NCI-H1048 (cell line): ENCODE measurements at places on chromosomes 5 and 9.

- DNase-seq: no peak
Measured at GRCh38 chr9:137670391-137671195, 51.8 kb downstream of the EHMT1 start.

DNA sequence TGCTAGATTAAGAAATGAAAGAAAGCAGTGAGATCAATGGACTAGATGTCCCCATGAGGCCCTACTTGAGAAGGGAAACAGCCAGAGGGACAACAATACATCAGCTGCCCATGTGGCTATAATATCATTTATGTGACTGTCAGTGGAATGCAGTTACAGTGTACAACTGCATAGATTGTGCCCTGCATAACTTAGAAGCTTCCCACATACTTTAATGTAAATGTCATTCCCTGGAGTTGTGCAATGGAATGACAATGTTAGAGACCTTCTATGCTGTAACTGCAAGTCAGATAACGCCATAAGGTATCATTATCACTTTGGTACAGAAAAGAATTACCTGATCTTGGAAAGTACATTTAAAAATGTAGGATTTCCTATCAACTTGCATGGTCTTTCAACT is 67.4 kb downstream of the FBN2 start:
- no peak for DNase-seq

DNA sequence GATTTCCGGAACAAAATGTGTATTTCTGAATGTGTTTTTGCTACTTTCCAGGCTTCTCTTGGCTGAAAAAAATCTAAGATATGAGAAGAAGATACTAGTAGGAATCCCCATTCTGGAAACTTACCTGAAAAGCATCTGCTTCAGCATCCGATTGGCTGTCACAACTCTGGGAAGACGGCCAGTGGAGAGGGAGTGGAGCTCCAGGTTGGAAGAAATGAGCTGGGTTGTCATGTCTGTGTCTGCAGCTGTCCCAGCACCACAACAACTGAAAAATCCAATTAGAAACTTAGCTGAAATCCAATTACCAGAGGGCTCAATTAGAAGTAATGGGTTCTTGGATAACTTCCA is 3.0 kb downstream of the PSMB7 start:
- DNase-seq: no peak

GRCh38 chr9:21324047-21324446 is 11.2 kb downstream of the KLHL9 start:
- no peak for DNase-seq

DNA sequence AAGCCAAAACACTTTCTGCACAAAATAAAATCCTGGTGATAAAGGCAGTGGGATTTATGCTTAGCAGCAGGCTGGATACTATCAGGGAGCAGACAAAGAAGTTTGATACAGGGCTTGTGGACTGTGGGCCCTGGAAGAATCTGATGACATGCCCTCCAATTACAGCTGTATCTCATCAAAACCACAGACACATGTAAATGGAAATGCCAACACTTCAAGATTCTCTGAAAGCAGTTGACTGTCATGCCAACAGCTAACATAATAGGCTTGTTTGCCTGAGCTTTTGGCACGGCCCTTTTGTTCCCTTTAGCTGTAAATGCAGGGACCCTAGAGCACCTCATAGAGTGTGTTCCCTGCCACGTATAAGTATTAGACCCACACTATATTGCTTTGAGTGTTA is 114.4 kb downstream of the STK32A start:
- no peak for DNase-seq

GRCh38 chr5:144522698-144523097 is 352.0 kb downstream of the KCTD16 start:
- DNase-seq: no peak

DNA sequence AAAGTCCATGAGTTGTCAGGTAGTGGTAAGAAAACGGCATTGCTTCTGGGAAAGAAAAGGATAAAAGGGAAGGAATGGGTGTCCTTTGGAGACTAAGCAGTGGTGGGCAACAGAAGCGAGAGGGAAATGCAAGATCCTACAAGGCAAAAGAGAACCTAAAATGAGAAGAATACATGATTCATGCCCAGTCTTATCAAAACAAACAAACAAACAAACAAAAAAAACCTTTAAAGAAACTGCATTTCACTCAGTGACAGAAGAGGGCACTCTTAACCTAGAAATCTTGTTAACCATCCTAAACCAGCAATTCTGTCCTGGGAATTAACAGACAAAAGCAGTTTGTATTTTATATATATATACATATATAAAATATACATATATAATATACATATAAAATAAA is 88.5 kb downstream of the SUSD1 start:
- no peak for DNase-seq

GRCh38 chr9:34318163-34318790 is 10.8 kb downstream of the KIF24 start:
- DNase-seq: no peak

DNA sequence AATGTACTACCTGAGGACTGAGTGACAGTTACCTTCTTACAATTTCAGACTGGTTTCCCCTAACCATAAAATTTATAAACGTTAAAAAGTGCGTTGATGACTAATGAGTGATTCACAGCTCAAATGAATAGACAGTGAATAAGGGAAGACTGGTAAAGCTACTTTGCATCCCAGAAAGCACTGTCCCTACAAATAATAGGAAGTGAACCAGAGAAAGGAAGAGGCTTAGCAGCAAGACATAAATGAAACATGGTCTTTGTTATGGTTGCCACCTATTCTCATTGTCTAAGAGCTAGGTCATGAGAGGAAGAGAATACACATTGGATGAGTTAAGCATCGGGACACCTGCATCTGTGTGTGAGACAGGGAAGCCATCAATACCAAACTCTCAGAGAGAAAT is 849.2 kb downstream of the TAF11L14 start:
- no peak for DNase-seq

GRCh38 chr9:113930390-113930783 is 54.3 kb downstream of the ZNF618 start:
- no peak for DNase-seq

- no peak for DNase-seq
Measured at GRCh38 chr5:74156728-74157383, 483.7 kb downstream of the ENC1 start.

GRCh38 chr9:135117281-135117680 is 29.8 kb downstream of the OLFM1 start:
- no peak for DNase-seq

DNA sequence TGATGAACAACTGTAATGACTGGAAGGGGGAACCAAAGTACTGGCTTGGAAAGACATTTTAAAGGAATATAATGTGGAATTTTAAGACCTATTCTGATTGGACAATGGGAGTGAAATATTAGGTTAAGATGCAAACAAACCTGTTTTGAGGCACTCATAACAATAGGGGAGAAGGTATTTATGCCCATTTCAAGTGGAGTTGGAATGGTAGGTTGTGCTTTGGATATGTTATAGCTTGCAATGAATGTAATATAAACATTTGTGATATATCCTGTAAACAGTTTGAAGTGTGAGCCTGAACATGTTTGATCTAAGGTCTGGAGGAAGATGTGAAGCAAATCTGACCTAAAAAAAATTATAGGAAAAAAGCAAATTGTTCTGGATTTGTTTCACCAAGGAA is 129.6 kb upstream of the GRHPR start:
- no peak for DNase-seq

DNA sequence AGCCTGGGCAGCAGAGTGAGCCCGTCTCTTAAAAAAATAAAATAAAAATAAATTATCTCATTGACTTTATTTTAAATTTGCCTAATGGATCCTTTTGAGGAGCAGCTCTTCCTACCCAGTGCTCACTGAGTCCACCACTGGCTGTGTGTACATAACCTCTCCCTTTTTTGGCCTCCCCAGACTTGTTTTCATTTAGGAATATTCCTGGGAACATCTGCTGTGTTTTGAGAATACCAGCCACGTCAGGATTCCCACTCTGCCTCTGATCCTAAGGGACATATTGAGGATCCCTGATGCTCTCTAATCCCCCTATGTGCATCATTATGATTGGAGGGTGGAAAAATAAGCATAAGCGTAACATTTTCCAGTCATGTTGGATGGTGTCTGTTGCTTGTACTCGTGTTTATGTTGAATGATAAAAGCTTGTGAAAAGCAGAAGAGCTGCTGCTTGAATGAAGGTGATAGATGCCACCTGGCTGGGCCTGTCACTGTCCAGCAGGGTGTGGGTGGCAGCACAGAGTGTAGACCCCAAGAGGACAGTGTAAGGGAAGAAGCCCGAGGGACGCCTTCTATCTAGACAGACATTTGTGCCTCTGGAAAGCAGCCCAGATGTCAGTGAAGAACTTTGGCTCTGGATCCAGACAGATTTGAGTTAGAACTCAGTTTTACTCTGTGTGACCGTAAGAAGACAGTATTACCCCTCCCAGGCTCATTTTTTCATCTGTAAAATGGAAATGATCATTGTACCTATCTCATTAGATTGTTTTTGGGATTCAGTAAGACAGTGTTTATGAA is 15.4 kb downstream of the KCNN2 start:
- no peak for DNase-seq

DNA sequence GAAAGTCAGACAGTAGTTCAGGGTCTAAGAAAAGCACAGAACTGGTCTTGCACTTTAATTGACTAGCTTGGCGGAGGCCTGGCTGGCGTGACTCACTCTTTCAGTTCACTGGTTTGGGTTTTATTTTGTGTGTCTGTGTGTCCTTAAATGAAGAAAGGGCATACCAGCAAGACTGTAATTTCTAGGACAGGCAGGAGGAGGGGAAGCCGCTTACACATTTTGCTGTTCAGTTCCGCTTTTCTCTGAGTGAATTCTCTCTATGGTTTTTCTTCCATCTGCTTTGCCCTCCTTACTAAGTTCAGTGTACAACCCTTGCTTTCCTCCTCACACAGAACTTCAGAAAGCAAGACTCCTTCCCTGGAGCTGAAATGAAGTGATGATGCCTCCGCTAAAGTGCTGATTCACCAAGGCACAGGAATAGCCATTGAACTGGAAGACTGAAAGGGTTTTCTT is 150.8 kb downstream of the MEF2C start:
- no peak for DNase-seq

DNA sequence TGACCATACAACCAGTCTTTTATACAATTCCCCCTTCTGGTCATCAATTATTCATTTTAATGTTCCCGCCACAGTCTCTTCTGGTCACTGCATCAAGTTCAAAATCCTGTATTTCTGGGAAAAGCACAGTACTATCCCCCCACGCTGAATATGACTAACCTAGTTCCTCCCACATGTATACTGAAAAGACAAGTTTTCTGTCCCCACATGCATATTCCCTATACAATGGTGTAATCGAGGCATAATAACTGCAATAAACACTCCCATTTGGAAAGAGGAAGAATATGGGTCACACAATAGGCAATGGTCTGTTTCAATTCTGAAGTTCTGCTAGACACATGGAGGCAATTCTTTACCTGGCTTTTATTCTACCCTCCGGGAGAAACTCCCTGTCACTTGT is 344.9 kb downstream of the EFNA5 start:
- no peak for DNase-seq

DNA sequence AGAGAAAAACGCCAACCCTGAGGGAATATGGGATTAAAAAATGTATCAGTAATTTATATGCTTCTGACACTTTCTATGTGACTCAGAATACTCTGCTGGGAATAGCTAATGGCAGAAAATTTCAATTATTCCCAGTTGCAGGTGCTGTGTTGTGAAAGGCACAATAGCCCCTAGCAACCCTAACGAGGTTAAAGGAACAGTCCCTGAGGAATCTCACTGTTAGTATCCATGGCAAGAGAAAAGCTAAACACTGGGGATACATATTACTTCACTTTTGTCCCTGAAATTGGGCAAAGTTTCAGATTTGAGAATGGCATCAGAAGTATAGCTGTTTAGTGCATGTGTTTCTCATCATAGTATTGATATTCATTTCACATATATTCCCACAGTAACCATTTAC is 555.0 kb downstream of the RAB3C start:
- DNase-seq: no peak

- no peak for DNase-seq
Measured at GRCh38 chr9:91905991-91906469, 44.0 kb downstream of the ROR2 start.

GRCh38 chr9:132910376-132910775 is 31.7 kb downstream of the SPACA9 start:
- no peak for DNase-seq

DNA sequence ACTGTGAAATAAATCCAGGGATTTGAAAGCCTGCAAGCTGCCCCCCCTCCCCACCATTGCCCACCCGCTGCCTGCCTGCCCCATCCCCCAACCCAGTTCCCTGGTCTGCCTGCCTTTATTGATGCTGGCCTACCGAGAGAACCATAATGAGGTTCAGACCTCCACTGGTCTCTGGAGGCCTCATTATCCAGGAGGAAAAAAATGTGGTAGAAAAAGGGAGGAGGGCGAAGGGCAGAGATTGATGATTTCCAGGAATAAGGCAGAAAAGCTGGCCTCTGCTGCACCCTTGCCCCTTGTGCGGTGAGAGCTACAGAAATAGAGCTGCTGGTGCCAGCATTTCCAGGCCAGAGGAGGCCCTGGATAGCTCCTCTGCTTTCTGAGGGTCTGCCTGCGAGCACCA is 216.1 kb downstream of the PAPPA start:
- no peak for DNase-seq

DNA sequence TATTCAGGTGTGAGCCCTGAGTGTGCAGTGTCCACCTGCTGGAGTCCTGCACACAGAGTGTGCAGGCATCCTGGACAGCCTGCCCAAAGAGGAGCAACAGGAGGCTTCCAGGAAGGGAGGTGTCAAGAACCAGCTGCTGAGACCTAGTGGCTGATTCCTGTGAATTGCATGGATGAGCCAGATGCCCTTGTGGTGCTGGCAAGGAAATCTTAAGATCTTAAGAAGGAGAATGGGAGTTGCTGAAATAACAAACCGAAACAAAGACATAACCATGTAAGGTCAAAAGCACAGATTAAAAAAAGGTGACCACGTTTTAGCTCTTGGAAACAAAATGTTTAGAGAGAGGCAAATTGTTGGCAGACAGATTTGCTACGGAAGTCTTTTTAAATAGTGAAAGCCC is 29.3 kb upstream of the RPS23 start:
- no peak for DNase-seq

GRCh38 chr9:18393340-18394130 is 80.4 kb upstream of the ADAMTSL1 start:
- DNase-seq: peak; percentile 25

- no peak for DNase-seq
Measured at GRCh38 chr5:72248410-72248981, 71.5 kb downstream of the MRPS27 start.

- no peak for DNase-seq
Measured at GRCh38 chr5:119966028-119966427, 336.7 kb downstream of the FAM170A start.

GRCh38 chr5:167965710-167966109 is 325.7 kb upstream of the WWC1 start:
- no peak for DNase-seq

- DNase-seq: no peak
Measured at GRCh38 chr5:6377582-6377904, 804 bp downstream of the MED10 start.
